ENCODE measurements at places on chromosomes 16 and 17.

- DNase-seq: peak; percentile 94
These were observed 21.7 kb upstream of the USP36 start for GRCh38 chr17:78862073-78863023.

GRCh38 chr17:34484193-34484733 is 95.1 kb upstream of the TMEM132E start:
- peak; percentile 45 for DNase-seq

DNA sequence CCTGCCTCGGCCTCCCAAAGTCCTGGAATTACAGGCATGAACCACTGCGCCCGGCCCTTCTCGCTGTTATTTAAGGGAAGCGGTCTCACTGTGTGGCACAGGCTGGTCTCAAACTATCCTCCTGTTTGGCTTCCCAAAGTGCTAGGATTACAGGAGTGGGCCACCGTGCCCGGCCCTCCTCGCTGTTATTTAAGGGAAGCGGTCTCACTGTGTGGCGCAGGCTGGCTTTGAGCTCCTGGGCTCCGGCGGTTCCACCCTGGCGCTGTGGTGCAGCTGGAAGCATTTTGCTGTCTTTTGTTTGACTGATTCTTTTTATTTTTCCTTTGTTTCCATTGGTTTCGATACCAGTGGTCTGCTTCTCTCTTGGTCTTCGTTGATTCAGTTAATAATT is 40.7 kb downstream of the FOXK2 start:
- no peak for DNase-seq

- no peak for DNase-seq
These were observed 38.5 kb upstream of the MYOCD start for GRCh38 chr17:12627177-12627629.

GRCh38 chr17:80968602-80969029 is 23.0 kb upstream of the CHMP6 start:
- DNase-seq: no peak

DNA sequence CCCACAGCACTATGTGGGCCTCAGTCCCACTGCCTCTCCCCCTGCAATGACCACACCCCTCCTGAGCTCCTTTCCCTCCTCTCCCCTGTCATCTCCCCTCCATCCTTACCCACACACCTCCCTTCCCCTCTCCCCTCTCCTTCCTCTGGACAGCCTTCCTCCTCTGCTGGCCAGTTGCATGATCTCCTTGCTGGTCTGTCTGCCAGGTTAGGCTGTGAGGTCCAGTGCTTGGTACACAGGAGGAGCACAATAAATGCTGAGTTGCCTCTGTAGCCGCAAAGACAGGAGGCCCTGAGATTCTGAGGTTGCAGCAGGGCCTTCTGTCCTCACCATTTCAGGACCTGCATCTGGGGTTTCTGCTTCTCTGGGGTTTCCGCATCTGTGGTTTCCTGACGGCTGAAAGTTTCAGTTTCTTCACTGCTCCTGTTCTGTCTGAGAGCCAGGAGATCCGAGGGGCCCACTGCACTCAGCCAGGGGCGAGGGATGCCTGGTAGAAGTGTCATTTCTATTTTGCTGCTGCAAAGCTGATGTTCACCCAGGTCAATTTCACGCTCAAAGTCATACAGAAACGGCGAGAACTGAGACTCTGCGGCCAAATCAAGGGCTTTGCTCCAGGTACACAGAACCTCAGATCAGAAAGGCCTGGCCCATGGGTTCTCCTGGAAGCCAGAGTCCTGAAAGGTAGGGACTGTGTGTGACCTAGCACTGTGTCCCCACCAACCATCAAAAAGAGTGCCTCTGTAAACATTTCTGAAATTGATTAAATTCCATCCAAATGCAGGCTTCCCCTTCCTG is 4.6 kb upstream of the SLC12A3 start:
- no peak for DNase-seq

DNA sequence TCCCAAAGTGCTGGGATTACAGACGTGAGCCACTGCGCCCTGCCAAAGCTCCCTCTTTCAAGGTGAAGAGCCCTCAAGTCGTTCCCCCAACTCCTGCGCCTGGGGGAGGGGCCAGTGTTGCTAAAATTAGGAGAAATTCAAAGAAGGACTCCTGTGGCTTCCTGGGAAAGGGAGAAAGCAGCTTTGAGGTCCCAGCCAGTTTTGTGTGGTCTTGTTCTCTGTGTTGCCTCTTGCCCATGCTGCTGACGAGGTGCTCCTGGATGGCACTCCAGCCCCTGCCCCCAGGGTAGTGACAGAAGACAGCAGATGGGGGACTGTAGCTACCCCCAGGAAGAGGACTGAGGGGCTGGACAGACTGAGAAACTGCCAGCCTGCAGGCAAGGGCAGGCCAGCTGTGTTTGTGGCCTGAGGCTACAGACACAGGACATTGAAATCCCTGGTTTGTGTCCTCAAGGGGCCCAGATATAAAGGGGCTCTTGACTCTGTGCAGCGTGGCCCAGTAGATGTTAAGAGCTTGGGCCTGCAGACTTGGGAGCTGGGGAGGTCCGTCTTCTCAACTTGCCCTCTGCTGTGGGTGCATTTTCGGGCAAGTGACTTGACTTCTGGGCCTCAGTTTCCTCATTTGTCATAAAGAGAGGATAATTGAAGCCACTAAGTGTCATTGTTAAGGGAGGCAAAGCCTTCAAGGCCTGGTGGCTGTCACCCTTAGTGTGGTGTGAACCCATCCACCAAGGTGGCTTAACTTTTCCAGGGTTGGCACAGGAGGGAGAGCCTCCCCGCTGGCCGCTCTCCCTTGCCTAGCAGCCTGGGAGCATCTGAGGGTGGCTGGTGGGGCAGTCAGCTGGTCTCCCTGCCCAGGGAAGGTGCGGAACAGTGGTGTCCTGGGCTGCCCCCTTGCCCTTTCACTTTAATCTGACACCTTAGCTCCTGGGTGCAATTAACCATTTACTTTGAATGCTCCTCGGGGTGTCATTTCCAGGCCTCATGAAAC is 4.1 kb downstream of the UBALD2 start:
- DNase-seq: peak; percentile 57

DNA sequence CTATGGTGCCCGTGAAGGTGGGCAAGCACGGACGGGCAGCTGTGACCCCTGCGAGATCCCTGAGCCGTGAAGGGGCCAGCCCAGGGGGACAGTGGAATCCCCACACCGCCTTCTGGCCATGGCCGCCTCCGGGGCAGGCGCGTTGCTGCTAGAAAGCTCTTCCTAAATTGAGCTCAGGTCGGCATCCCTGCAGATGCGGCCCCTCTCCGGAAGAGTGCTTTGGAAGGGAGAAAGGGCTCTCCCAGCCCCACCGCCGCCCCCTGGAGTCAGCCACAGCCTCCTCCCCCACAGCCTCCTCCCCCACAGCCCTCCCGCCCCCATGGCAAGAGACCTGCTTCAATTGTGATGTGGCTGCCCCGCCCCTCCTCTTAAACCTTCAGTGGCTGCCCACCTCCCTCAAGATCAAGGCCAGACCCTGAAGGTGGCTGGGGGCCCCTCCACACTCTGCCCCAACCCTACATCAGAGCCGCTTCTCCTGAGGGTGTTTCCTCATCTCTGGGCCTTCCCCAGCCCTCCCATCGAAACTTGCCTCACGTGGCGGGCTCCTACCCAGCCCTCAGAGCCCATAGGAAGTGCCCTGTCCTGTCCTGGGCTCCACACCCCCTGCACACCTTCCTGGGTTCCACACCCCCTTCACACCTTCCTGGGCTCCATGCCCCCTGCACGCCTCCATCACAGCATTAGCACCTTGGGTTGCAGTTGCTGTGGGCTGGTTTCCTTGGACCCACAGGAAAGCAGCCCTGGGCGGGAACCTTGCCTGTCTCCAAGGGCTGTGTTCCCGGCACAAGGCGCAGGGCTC is 5.5 kb upstream of the CBFA2T3 start:
- DNase-seq: no peak

DNA sequence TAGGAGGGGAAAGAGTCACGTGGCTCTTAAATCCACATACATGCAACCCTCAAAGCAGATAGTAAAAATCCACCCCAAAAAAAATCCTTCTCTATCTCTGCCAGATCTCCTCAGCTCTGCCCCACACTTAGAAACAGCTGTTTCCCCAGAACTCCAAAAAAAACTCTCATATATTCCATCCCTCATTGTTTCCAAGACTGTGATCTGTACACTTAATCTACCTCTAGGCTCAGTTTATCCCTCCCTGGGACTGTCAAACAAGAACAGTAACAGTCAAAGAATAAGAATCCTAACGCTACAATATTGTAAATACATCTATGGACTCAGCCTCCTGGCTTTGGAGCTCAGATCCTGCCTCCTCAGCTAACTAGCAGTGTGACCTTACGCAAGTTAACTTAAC is 11.6 kb downstream of the CUEDC1 start:
- DNase-seq: no peak

DNA sequence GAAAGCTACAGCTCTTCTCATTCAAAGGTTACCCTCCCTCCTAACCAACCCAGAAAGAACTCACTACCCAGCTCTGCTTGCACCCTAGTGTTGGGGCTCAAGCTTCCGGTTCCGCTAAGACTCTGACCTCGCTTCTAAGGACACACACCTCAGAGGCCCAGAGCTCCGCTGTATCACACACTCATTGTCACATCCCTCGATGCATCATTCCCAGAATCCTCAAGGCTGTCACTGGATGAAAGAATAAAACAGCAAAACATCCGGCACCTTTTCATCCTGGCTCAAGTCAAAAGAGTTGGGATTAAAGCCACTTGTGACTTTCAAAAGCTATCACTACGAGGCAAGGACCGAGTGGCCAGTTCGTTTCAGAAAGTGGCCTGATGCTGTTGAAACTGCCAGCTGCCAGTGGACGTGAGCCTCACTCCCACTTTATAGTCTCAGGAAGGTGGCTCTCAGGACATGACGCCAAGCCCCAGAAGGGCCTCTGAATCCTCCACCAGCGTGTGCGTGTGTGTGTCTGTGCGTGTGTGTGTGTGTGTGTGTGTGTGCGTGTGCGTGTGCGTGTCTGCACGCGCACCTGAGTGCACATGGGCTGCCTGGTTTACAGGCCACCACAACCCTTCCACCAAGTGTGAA is 29.0 kb downstream of the ZFHX3 start:
- DNase-seq: no peak

DNA sequence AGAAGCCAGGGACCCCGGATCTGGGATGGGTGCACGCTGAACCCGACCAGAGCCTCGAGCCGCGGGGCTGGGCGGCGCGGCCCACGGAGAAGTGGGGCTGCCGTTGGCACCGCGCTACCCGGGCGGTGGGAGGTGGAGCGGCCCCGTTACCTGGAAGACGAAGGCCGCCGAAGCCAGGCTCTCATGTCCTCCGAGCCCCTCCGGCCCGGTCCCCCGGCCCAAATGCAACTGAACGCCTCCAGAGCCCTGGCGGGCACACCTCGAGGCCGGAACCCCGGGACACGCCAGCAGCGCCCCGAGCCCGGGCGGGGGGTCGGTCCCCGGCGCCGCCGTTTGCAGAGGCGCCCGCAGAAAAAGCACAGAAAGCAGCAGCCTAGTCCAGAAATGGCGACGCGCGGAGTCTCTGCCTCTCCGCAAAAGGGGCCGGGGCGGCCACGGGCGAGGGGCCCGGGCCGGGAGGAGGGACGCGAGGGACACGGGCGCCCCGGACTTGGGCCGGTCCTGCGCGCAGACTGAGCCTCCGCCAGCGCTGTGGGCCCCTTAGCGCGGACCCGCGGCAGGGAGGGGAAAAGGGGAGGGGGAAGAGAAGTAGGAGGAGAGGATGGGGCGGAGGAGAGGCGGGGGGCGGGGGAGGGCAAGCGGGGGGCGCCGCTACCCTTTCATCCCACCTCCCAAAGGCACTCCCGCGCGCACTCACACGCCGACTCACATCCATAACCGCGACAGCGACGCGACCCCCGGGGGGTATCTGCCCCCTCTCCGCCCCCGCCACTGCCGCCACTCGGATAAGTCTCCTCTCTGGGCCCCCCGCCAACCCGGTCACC is 1.4 kb downstream of the AXIN2 start:
- peak; percentile 86 for DNase-seq

- no peak for DNase-seq
These were observed 233.1 kb upstream of the GSE1 start for GRCh38 chr16:85380002-85380395.

DNA sequence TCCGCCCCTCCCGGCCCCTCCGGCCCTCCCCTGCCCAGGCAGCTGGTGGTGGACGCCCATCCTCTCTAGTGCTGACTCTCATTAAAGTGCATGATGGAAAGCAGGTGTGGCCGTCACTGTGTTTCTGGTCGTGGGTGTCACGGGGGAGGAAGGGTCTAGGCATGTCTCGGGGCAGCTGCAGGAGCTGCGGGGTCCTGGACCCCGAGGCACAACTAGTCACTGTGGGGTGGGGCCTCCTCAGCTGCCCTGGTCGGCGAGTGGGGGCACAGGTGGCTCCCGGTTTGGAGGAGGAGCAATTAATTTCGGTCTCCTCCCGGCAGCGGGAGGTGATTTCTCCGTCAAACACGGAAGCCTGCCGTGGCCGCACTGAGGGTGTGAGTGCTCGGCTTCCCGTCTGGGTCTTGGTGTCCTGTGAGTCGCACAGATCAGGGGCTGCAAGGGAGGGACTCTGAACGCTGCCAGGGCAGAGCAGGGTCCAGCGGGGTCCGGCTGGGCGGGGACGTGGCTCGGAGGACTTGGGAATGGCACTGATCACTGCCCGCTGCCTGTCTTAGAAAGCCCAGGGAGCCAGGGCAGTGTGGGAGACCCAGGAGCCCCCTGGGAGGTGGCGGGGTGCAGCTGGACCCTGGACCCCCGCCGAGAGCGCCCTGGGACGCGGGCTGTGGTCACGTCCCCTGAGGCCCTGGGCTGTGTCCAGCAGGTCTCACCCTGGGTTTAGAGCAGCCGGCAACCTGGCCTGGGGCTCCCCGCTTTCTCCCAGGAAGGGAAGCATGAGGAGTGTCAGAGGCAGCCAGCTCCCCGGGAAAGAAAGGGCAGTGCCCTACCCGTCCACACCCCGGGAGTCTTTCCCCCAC is 3.3 kb downstream of the TPSD1 start:
- no peak for DNase-seq

GRCh38 chr17:14838567-14838966 is 426.6 kb downstream of the PMP22 start:
- DNase-seq: no peak

DNA sequence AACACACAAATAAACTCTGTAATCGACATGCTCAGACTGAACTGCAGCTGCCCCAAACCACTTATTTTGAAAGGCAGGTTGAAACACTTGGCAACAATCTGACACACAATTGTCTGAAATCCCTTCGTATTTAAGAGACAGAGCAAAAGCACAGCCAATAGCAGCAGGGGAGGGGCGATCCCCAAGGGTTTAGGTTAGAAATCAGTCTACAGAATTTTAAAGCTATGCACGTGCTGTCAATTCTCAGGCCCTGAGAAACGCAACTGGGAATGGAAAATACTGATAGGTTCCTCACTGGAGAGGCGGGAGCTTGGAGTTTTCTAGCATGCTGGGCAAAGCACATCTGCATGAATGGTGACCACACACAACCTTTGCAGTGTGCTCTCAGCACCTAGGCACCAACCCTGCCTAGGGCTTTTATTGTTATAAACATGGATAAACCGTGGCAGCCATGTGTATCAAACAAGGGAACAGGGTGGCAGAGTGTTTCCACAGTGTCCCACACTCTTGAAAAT is 168.0 kb downstream of the AATF start:
- no peak for DNase-seq

DNA sequence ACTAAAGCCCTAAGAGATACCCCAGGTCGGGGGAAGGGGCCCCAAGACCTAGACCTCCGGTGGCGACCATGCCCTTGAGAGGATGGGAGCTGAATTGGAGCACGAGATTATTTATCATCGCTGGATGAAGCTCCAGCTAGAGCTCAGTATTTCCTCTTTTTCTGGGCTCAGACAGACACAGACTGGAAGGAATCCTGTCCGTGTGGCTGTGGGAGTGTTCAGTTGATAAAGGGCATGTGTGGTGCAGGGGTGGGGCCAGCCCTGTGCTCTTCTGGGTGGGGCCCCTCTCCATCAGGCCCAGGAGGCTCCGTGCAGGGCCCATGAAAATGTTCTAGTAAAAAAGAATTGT is 6.3 kb upstream of the CBX4 start:
- DNase-seq: peak; percentile 54
